Thoracic aorta (tissue), 2 donors: ENCODE measurements at places on chromosomes 1 and 21.

DNA sequence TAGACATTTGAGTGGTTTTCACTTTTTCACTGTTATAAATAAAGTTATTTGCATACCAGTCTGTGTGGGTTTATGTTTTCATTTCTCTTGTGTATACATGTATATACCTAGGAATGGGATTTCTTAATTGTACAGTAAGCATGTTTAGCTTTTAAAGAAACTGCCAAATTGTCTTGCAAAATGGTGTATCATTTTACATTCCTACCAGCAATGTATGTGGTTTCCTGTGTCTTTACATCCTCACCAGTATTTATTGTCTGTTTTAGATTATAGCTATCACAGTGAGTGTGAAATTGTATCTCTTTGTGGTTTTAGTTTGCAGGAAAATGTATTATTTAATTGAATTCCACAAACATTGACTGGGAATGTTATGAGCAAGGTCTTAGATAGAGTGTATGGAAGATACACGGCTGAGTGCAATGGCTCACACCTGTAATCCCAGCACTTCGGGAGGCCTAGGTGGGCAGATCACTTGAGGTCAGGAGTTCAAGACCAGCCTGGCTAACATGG, 57.3 kb downstream of the MACF1 start:
- DNase-seq, result no peak

- DNase-seq, result no peak
Measured at GRCh38 chr21:44489962-44490361, 34.7 kb downstream of the LRRC3 start.

DNA sequence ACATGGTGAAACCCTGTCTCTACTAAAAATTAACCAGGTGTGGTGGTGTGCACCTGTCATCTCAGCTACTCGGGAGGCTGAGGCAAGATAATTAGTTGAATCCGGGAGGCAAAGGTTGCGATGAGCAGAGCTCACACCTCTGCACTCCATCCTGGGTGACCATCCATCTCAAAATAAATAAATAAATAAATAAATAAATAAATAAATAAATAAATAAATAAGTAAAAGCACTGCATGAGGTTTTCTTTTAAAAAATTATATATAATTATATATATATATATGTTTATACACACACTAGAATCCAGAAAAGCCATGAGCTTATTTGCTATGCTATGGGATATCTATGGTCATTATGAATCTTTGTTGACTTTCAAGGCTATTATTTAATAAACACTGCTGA, 2.4 kb downstream of the AMPD1 start:
- no peak for DNase-seq

GRCh38 chr1:42424201-42424600, 31.6 kb downstream of the ZMYND12 start:
- no peak for DNase-seq

GRCh38 chr1:29767088-29767685, 530.9 kb downstream of the PTPRU start:
- no peak for DNase-seq

- DNase-seq, result no peak
Measured at GRCh38 chr1:28136922-28137613, 39.4 kb downstream of the PTAFR start.

- no peak for DNase-seq
Measured at GRCh38 chr21:41359286-41359685, 2.5 kb upstream of the MX2 start.

DNA sequence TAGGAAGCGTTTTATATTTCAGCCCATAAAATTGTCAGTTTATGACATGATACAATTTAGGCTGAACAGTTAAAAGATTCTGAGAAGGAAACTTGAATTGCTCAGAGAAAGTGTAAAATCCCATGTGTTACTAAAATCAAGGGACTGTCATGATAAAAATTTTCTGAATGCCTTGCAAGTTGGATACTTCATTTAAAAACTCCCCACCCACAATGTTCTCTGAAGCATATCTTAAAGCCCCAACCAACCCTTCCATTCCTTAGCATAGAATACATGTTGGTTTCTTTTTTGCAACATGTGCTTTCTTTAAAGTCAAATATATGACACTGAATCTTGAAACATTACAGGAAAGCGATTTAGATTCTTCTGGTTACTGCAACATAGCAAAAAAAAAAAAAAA, 97.4 kb downstream of the MRPL39 start:
- DNase-seq, result no peak

- DNase-seq, result no peak
Measured at GRCh38 chr1:152162792-152163463, 3.9 kb upstream of the RPTN start.

DNA sequence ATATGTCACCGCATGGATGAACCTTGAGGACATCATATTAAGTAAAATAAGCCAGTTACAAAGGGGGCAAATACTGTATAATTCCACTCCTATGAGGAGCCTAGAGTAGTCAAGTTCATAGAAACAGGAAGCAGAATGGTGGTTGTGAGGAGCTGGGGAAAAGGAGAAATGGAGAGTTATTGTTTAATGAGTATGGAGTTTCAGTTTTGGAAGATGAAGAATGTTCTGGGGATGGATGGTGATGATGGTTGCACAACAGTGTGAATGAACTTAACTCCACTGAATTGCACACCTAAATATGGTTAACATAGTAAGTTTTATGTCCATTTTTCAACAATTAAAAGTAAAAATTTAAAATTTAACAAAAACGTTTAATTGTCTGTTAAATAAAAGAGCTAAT, 220.9 kb upstream of the JUN start:
- no peak for DNase-seq

- no peak for DNase-seq
Measured at GRCh38 chr1:16111771-16112595, 38.5 kb upstream of the FAM131C start.

GRCh38 chr1:173249349-173249748, 42.2 kb upstream of the TNFSF4 start:
- no peak for DNase-seq

GRCh38 chr1:26016953-26017545, 4.5 kb upstream of the EXTL1 start:
- no peak for DNase-seq

- no peak for DNase-seq
Measured at GRCh38 chr1:15249081-15249480, 2.1 kb downstream of the FHAD1 start.
